ENCODE measurements at places on chromosomes 12 and 14. TPM values are rescaled to one million over a fixed set of nuclear protein-coding genes. Genes with fewer than 3 reads are reported as not detected.

DNA sequence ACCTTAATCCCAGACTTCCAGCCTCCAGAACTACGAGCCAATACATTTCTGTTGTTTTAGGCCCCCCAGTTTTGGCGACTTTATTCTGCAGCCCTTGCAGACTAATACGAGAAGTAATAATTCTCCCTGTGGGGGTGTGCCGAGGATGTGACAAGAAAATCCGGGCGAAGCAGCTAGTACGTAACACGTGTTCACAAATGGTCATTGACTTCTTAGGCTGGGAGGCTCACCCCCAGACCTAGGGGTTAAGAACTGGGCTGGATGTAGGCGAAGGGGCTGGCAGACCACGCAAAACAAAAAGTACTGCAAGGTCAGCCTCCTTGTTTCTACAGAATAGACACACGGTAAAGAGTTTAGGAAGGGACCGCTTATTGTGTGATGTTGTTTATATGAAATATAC lies 69.8 kb upstream of the ESRRB start:
- DNase-seq: no peak

DNA sequence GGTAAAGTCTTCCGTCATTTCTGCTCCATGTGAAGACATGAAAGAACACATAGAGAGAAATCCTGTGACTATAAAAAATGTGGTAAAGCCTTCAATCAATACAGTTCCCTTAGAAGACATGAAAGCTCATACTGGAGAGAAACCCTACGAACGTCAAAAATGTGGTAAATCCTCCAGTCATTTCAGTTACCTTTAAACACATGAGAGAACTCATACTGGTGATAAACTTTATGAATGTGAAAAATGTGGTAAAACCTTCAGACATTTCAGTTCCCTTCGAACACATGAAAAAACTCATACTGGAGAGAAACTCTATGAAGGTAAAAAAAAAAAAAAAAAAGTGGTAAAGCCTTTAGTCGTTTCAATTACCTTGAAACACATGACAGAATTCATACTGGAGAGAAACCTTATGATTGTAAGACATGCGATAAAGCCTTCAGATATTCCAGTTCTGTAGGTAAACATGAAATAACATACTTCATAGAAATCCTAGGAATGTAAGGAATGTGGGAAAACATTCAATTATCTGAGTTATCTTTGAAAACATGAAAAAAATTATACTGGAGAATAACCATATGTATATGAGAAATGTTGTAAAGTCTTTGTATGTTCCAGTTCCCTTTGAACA lies 60.4 kb downstream of the MAP4K5 start:
- DNase-seq: no peak

DNA sequence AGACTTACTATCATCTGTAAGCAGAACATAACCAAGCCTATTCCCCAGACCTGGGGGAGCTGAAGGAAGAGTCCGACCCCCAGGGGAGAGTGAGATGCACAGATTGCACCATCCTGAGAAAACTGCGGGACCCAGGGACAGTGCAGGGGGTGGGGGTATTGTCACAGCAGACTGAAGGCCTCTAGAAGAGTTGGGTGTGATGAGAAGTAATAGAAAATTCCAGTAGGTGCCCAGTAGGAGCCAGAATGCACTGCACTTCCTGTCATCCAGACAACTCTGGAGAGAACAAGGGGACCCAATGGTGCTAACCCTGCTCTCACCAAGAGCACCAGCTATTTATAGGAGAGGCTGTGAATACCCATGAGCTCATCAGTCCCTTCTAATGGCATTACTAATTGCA lies 190.1 kb downstream of the BCL11B start:
- no peak for DNase-seq

GRCh38 chr12:109720152-109720856 lies 6.7 kb downstream of the FAM222A start:
- peak; percentile 62 for DNase-seq

The P2RX2 gene
- polyA plus RNA-seq: not detected

GRCh38 chr12:123950476-123951349 lies 21.9 kb downstream of the CCDC92 start:
- no peak for DNase-seq

GRCh38 chr14:103625356-103626095 lies 3.5 kb upstream of the KLC1 start:
- no peak for DNase-seq

DNA sequence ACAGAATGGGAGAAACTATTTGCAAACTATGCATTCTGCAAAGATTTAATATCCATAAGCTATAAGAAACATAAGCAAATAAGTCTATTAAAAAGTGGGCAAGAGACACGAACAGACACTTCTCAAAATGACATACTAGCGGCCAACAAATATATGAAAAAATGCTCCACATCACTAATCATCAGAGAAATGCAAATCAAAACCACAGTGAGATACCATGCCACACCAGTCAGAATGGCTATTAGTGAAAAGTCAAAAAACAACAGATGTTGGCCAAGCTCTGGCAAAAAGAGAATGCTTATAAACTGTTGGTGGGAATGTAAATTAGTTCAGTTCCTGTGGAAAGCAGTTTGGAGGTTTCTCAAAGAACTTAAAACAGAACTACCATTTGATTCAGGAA lies 121.3 kb downstream of the KCNMB4 start:
- DNase-seq: no peak

The GUCY2C gene
- polyA plus RNA-seq: not detected

GRCh38 chr12:121731473-121731872 lies 18.9 kb downstream of the TMEM120B start:
- no peak for DNase-seq

DNA sequence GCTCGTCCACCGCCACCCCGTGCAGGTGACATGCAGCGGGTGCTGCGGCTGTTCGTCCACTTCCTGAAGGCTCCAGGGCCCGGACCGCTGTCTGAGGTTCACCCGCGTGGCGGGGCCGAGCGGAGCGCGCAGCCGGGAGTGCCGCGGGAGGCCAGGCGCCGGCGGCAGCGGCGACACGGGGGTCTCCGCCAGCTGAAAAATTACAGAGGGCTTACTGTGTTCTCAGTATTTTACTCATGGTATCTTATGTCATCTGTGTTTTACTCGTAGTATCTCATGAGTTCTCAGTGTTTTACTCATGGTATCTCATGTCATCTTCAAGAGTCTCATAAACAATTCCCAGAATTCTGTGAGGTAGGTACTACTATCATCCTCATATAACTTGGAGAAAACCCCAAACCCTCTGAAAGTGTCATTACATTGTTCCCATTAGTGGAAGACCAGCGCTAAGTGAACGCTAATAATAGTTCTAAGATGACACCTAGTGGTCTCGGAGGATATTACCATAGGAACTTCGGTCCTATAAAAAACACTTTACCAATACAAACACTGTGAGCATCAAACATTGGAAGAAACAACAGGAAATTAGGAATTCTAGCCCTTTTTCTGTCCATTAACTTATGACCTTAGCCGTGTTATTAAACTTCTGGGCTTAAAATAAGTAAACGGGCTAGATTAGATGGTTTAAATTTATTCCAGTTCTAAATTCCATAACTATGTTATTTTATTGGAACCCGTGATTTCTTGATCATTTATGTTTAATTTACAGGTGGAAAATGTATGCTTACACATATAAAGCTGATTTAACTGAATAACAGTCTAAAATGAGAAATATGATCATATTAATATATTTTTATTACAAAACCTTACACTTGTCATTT lies 32.4 kb downstream of the AK7 start:
- DNase-seq: no peak

Data from heart left ventricle (tissue), 16 donors.